ENCODE measurements at places on chromosomes 2 and 18.

GRCh38 chr2:200091126-200091525 lies 135.7 kb downstream of the MAIP1 start:
- no peak for DNase-seq

GRCh38 chr2:124536591-124536990 lies 511.5 kb downstream of the CNTNAP5 start:
- DNase-seq: no peak

DNA sequence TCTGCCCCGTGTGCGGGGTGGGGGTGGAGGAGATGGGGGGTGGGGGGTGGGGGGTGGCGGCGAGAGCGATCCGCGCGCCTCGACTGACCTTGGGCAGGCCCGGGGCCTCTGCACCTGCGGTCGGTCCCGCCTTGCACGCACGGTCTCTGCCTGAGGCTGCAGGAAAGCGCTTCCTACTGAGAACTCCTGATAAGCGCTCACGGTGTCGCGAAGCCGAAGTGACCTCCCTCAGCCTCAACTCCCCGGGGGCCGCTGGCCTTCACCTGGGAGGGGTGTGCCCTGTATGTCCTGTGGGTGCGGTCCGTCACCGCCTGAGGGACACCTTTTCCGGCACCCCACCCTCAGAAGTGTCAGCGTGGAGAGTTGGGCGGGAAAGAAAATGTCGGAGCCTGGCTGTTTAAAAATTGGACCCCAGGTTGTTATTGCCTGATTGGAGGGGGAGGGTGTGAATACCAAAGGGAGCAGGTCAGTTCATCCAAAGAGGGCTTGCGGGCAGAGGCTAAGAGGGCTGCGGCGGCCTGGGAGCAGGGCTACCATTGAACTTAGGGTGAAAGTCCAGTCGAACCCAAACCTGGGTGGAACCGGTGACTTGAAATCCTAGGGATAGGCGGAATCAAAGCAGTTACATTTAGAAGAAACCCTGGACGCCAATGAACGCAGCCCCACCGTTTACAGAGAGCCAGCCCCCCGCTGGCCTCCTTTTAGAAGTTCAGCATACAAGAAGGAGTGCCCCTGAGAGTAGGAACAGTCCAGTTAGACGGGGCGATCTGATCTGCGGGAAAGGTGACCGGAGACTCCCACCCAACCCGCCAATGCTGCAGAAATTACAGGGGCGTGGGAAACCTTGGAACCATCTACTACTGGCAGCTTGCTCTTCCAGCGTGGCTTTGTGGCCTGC lies 1.2 kb downstream of the MAL start:
- no peak for DNase-seq

DNA sequence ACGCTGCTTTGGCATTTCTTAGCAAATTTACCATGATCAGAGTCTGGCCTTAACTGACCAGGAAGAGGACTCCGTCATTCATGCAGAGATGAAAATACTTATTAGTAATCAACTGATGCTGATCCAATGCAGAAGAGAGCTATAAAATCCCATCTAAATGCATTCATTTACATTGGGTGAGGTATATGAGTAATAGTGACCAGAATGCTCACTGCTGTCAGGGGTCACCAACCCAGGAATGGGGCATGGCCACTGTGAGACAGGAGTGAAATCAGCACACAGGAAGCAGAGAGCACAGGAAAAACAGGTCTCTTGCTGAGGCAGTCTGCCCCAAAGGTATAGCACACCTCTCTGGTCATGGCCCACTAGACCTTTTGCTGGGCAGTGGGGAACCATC lies 68.1 kb upstream of the TMEM247 start:
- DNase-seq: no peak

DNA sequence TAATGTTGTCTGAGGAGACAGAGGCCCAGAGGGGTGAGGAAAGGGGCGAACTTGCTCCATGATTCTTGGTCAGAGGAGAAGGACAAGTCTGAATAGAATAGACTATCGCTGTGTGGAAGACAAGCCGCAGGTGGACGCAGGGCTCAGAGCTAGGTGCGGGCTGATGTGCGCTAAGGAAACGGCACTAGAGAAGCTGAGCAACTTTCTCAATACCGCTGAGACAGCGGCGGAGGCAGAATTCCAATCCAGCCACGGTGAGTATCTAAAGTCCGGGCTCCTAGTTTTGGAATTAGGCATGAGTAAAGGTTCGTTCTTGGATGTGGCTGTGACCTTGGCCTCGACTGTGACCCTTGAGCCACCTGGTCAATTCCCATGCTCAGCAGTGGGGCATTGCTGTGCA lies 47.8 kb downstream of the CAPN13 start:
- no peak for DNase-seq

GRCh38 chr2:215744514-215744913 lies 268.8 kb downstream of the MREG start:
- DNase-seq: no peak

DNA sequence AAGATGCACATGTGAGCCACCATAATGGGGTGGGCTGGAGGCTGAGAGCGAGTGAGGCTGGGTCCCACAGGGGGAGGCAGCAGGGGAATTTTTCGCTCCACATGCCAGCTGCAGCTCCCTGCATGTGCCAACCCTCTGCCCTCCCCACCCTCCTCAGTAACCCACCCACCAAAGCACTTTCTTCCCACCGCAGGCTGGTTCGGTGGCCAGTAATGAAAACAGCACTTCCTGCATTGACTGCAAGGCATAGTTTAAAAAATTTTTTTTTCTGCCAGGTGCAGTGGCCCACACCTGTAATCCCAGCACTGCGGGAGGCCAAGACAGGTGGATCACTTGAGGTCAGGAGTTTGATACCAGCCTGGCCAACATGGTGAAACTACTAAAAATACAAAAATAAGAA lies 147.5 kb upstream of the TTC39C start:
- DNase-seq: no peak

- no peak for DNase-seq
Observed at GRCh38 chr18:269480-270095, 1.7 kb upstream of the THOC1 start.

DNA sequence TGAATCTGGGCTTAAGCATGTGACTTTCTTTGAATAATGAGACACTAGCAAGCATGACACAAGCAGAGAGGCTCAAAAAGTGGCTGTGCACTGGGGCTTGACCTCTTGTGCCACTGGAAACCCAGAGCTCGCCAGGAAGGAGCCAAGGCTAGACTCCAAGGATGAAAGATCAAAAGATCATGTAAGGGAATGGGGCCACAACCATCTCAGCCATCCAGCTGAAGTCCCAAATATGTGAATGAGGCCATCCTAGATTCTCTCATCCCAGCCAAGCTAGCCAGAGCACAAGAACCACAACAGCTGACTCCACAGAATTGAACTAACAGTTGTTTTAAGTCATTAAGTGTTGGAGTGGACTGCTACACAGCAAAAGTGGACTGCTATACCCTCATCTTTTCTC lies 288.1 kb downstream of the CCDC178 start:
- DNase-seq: no peak

- DNase-seq: no peak
Observed at GRCh38 chr2:37287966-37288365, 36.7 kb downstream of the PRKD3 start.

Measured in AG09319 (cell line).